ENCODE measurements at places on chromosomes 2 and 18.

- DNase-seq, result no peak
Observed at GRCh38 chr2:216727346-216728122, 32.2 kb upstream of the IGFBP5 start.

DNA sequence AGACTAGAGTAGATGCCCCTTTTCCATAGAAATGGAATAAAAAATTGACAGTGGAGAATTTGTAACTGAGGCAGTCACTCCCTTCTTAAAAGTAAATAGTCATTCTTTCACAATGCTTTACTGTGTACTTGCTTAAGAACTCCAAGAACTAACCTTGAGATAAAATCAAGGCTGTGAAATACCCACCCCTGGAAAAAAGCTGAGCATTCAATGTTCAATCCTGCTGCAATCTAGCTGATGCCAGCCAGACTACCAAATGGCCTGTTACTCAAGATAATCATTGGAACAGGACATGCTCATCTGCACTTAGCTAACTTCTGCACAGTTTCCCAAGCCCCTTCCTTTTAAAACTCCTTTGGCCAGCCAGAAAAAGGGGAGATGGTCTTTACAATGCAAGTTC lies 367.4 kb upstream of the GULP1 start:
- no peak for DNase-seq

- DNase-seq, result no peak
Observed at GRCh38 chr2:37992601-37993000, 67.5 kb downstream of the RMDN2 start.

DNA sequence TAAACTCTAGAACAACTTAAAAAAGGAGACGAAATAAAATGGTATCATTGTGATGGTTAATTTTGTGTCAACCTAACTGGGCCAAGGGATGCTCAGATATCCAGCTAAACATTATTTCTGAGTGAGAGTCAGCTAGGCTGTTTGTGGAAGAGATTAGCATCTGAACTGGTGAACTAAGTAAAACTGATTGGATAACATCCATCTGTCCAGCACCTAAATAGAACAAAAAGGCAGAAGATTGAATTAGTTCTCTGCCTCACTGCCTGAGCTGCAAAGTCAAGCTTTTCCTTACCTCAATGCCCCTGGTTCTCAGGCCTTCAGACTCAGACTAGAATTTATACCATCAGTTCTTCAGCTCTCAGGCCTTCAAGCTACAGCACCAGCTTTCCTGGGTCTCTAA lies 30.0 kb downstream of the PPP3R1 start:
- no peak for DNase-seq

GRCh38 chr2:4354678-4355077 lies 651.3 kb downstream of the DCDC2C start:
- no peak for DNase-seq

DNA sequence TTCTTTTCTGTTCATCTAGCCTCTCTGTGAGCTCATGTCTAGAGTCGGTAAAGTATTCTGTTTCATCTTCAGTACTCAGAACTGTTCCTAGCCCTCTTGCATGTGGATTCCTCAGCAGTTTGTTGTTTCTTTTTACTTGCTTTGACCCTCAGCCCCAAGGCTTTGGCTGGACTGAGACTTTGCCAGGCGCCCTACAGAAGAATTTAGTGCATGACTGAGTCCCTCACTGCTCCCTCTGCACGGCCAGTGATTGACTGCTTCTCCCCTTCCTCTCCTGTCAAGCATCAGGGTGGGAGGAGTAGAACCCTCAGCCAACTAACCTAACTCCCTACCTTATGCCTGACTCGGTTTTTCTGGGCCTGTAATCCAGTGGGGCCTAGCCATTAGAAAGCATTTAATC lies 109.8 kb downstream of the ESCO1 start:
- DNase-seq, result no peak

DNA sequence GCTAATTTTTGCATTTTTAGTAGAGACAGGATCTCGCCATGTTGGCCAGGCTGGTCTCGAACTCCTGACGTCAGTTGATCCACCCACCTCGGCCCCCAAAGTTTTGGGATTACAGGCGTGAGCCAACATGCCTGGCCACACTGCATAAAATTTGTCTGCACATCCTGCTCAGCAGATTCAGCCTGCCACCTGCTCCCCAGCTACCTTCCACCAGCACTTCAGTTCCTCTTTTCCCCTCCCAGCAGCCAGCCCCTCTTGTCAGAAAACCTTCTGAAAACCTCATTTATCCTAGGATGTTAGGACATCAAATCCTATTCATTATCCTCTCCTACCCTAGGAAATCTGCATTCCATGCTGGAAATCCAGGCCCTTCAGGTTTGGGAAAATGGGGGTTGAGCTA lies 99.4 kb upstream of the STPG4 start:
- no peak for DNase-seq

GRCh38 chr2:206627632-206628031 lies 14.7 kb upstream of the FAM237A start:
- DNase-seq, result no peak

- DNase-seq, result no peak
Observed at GRCh38 chr2:128440666-128441340, 122.1 kb upstream of the HS6ST1 start.

DNA sequence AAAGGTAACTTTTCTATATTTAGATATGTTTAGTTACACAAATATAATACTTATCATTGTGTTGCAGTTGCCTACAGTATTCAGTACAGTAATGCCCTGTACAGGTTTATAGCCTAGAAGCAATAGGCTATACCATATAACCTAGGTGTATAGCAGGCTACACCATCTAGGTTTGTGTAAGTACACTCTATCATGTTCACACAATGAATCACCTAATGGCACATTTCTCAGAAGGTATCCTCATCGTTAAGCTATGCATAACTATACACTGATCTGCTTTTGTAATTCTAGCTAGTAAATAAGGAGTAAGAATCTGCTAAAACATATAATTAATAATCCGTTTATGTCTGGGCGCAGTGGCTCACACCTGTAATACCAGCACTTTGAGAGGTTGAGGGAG lies 102.1 kb downstream of the COMMD1 start:
- no peak for DNase-seq

- DNase-seq, result no peak
Observed at GRCh38 chr2:228318218-228318617, 136.7 kb upstream of the SPHKAP start.

- DNase-seq, result no peak
Observed at GRCh38 chr2:142037066-142037465, 93.8 kb downstream of the LRP1B start.

DNA sequence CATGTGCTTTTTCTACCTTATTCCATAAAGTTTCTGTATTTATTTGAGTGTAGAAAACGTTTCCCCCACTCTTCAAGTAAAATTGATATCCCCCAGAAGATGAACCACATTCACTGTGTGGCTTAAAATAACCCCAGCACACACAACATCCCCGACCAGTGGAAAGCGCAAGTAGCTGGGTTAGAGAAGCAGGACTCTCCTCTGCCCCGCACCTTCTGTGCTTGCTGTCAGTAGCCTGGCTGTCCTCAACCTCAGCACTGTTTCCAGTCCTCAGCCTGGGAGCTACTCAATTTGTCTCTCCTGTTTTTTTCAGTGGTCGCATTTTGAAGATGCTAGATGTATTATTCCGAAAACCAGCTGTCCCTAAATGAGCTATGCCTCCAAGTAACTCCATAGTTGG lies 18.0 kb upstream of the ST8SIA3 start:
- DNase-seq, result no peak

Data from naive thymus-derived CD8-positive, alpha-beta T cell (primary cell).